ENCODE measurements at places on chromosomes 2 and 18.

DNA sequence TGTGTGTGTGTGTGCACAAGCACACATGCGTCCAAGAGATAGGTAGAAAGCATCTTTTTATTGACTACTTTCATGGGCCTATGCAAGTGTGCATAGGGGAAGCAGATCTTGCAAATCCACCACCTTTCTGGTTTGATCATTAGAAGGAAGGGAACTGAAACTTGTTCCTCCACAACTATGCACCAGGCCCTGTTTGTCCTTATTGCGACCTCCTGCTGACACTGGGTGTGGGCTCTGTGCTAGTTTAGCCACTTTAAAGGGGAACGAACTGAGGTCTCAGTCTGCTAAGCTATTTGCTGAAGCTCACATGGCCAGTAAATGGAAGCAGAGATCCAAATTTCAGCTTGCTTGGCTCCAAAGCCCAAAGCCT is 32.1 kb upstream of the INSIG2 start:
- no peak for DNase-seq

GRCh38 chr2:225768741-225769140 is 369.2 kb downstream of the NYAP2 start:
- no peak for DNase-seq

DNA sequence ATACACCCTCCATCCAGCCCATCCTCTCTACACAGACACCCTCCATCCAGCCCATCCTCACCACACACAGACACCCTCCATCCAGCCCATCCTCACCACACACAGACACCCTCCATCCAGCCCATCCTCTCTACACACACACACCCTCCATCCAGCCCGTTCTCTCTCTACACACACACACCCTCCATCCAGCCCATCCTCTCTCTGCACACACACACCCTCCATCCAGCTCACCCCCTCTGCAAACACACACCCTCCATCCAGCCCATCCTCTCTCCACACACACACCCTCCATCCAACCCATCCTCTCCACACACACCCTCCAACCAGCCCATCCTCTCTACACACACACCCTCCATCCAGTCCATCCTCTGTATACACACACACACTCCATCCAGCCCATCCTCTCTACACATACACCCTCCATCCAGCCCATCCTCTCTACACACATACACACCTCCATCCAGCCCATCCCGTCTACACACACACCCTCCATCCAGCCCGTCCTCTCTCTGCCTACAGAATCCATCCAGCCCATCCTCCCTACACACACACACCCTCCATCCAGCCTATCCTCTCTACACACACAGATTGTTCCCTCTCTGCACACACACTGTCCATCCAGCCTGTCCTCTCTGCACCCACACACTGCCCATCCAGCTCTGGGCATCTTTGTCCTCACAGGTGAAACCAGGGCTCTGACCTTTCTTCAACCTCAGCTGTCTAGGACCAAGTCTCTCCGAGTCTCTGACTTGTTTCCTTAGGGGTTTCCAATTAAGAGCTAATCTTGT is 81.2 kb downstream of the EIPR1 start:
- no peak for DNase-seq

DNA sequence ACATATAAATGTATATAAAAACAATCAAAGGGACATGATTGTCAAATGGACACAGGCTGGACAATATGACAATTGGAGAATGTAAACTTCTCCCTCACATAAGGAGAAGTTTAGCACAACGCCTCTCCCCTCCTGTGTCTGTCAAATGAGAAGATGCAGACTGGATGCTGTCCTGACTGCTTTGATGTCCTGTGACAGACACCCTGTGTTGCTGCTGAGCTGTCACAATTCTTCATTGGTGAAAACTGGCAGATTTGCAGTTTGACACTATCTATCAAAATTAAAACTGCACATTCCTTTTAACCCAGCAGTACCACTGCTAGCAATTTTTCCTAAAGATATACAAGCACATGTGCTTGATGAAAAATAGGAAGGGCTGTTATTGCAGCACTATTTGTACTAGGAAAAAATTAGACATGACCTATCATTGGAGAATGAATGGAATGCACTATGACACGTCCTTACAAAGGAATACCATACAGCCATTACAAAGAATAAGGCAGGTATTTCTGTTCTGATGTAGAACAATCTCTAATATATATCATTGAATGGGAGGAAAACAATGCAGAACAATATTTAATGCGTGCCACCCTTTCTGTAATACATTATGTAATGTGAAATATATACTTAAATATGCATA is 12.4 kb downstream of the DPYSL5 start:
- DNase-seq, result no peak

GRCh38 chr2:216497382-216498069 is 1.1 kb upstream of the RPL37A start:
- DNase-seq, result no peak

GRCh38 chr18:13051159-13051558 is 60.0 kb downstream of the CEP192 start:
- no peak for DNase-seq

- DNase-seq, result no peak
These were observed 70.9 kb upstream of the HS6ST1 start for GRCh38 chr2:128389388-128390086.

DNA sequence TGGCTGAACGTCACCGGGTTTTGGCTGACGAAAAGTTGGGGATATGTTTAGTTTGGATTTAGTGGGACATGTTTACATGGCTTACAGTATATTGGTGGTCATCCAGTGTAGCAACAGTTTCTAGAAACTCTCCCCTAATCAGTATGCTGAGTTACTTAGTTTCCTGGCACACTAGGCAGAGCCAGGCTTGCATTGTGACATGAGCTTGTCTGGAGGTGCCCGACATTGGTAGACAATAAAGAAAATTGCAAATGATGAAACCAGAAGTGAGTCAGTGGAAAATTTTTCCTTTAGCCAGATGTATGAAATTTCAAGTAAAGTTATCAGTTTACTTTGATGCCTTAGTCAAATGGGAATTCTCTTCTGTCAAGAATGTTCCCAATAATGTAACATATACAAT is 276.1 kb downstream of the RDH14 start:
- DNase-seq, result no peak

DNA sequence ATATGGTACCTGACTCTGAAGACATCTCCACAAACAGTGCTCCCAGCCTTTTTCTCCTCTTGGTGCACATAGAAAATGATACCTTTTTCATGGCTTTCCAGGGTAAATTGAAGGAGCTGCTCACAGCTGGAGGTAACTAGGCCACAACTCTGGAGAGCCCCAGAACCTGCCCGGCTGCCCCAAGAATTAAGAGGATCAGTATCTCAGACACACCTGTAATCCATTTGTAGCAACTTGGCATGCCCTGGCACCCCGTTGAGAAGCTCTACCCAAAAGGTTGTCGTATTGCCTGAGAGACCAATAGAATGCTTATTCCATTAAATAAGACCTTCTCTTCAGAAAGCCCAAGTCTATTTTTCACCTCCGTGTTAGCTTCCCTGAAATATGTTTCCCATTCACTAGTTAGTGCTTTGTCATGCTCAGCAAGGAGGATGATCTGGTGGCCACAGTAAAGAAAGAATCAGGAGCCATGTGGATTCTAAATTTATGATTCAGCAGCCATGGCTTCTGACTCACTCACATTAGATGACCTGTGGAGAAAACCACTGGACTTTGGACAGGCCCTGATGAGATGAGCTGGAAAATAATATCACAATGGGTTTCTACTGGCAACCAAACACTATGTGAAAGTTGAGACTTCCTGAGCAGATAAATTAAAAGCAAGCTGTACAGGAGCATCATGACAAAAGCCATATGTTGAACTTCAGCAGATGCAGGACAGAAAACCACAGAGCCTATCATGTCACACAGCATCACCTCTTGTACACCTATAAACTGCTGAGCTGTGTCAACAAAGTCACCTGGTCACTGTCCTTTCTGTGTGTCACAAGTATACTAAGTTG is 253.3 kb upstream of the OSR1 start:
- no peak for DNase-seq

DNA sequence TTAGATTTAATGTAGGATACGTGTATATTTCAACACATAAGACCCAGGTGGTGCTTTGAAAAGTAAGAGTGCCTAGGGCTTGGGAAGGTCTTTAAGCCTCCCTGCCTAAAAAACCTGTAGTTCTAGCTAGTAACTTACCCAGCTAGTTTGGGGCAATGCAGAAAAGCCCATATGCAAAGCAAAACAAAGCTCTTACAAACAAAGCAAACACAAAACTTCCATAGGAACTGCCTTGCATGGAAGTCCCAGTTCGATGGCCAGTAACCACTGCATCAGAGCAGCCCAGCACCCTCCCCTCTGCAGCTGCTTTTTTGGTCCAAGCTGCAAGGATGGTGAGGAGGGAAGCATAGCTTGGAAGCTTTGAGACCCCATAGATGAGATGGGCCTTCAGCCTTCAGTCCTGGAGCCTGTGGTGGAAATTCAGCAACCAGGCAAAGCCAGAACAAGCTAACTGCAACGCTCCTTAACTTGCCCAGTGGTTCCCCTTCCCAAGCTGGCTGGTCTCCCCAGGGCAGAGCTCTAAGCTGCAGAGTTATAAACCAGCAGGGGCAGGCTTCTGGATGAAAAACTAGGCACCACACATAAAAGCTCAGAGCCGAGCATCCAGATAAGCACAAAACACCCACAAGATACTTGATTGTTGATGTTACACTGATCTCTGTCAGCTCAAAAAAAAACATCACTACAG is 16.2 kb downstream of the C2orf76 start:
- DNase-seq, result no peak

DNA sequence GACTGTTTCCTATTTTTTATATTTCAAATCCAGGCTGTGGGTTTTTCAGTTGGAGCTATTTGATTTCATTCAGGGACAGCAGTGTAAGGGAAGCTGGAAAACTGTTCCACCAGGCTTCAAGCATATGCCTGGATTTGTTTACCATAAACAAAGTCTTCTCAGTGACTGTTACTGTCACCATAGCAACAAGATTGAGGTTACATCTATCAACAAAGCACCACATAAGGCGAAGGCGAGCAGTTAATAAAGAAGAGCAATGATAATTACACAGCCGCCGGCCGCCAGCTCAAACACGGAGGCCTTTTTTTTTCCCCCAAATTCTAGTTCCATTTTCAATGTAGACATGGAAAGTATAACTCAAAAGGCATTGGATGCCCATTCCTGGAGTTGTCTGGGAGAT is 553.7 kb upstream of the SYT4 start:
- no peak for DNase-seq

DNA sequence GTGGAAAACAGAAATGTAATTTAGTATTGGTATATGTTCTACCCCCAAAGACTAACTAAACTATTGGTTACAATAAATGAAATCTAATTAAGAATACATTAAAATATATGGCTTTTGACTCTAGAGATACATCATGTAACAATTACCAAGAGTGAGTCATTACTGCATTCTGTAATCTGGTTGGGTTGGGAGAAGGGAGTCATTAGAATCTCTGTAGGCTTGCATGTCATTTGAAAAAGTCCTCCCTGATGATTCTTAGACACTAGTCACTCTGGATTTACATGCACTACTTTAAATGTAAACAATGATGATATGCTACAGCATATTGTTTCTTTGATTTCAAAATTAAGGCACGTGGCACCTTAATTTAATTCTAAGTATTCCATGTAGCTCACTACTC is 293.4 kb upstream of the CHST9 start:
- no peak for DNase-seq

DNA sequence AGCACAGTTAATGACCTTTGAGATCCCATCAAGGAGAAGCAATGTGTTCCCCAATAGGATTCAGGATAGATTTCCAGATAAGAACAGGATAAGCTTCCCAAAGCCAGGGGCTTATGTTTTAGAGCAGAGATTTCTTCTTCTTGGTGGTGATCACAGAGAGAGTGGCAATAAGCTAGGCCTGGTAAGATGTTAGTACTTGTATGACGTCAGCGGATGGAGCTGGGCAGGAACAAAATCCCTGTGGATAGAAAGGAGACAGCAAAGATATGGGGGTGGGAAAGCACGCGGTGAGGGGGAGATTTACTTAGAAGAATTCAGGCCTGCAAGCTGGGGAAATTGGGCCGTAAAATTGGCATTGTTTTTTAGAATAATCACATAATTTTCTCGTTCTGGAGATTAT is 323.0 kb downstream of the MTX2 start:
- no peak for DNase-seq

- DNase-seq, result no peak
These were observed 51.4 kb downstream of the KCNF1 start for GRCh38 chr2:10963155-10963554.

DNA sequence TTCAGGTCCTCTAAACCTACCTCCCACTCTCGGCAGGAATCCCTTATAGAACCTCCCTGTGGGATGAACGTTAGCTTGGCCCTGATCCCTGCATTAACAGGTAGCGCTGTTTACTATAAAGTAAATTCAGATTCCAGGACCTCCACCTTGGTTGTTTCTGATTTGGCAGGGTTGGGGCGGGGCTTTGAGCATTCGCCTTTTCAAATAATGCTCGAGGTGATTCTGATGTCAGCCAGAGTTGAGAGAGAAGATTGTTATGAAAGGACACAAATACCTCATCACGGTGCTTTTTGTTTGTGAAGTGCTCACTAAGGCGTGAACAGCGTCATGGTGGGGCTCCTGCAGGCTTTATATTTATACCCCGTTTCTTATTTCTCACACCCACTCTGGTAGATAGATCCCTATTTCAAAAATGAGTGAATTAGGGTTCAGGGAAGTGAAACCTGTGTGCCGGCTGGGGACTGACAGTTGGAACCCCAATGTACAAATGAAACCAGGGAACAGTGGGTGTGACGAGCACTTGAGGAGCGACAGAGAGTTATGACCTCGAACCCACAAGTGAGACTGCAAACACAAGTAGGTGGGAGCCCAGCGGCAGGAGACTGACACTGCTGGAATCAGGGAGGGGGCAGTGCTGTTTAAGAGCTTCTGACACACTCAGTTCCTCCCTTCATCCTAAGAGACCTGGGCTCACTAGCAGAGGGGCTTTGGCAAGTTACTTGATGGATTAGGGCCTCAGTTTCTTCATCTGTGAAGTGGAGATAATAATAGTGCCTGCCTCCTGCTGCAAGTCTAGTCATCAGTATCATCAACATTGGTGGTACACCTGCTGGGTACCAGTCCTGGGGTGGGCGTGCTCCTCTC is 14.2 kb upstream of the CXCR4 start:
- DNase-seq, result peak; percentile 60

GRCh38 chr2:63525905-63526304 is 62.4 kb downstream of the WDPCP start:
- DNase-seq, result no peak

DNA sequence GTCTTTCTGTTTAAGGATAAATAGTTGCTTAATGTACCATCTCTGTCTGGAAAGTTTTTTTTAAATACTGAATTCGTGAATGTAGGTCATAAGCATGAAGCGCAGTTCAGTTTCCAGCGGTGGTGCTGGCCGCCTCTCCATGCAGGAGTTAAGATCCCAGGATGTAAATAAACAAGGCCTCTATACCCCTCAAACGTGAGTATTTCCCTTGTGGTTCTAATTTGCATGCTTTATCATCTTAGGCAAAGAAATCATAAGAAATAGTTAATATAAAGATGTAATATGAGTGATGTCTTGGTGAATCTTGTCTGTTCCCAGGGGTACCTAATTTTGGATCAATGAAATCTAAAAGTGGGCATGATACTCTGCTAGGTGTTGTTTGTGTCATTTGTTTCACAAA is 1.5 kb downstream of the NDC80 start:
- DNase-seq, result no peak

- DNase-seq, result peak; percentile 31
These were observed at the start of gene MAP3K20 for GRCh38 chr2:173075781-173076580. TSS of gene MAP3K20 (plus strand) at chr2:173075846. CDS start at chr2:173091032, 15,186 bp downstream.
